Effector memory CD4-positive, alpha-beta T cell (primary cell): ENCODE measurements at places on chromosomes 7 and 10.

GRCh38 chr10:43980715-43981114, 332.0 kb upstream of the ZNF32 start:
- DNase-seq: no peak

DNA sequence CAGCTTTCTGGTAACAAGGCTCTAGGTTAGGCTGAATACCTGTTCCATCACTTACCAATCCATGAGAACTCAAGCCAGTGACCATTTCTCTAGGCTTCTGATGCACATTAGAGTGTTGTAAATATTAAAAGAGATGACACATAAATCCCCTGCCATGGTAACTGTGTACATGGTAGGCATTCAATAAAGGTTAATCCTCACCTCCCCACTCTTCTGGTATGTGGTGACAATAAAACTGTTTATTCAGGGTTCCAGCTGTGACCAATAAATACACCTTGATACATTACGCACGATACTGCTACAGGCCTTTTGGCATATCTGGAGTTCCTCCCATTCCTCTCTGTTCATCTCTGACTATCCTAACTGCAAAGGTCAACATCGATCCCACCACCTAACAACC, 171.9 kb downstream of the SRPK2 start:
- no peak for DNase-seq

DNA sequence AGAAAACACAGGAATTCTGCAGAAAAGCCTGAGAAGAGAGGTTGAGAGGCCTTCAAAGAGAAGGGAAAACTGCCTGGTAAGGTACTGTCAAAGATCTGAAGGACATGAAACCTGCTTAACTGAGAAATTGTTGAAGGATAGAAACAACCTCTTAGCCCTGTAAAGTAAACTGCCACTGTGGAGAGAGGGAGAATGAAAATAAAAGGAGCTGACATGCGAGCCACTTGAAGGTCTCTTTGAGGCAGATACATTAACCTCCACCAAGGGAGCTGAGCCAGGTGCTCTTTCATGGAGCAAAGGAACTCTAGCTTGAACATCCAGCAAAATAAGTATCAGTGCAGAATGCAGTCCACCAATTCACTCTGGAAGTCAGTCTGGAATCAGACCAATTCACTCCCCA, 108.8 kb upstream of the FEZF1 start:
- DNase-seq: no peak

DNA sequence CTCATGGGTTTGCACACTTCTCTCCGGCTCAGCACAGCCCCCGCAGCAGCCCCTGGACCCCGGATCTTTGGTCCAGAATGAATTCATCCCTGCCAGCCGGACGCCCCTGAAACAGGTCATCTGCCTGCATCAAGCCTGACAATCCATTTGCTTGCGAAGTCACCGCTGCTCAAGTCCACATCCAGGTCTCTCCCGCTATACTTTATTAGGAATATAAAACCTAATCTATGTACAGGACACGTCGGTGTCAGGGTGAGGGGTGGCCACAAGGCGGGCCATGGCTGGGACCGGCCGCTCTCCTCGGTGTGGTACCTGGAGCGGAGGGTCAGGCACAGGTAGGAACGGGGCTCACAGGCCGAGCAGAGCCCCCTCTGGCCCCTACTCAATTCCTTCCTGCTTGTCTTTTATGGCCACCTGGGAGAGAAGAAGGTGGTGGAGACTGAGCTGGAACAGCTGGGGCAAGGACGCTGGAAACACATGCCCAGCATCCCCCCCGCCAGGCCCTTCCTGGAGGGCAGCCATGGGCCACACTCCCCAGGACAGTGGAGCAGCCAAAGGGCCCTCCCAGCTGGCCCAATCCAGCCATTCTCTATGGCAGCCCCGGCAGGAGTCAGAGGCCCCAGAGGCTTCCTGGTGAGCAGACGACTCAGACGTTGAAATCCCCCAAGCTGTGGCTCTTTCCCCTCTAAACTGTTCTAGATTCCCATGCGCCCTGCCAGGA, 5.3 kb downstream of the POLR2J start:
- DNase-seq: no peak

GRCh38 chr7:138429577-138430250, 30.3 kb upstream of the TRIM24 start:
- no peak for DNase-seq

GRCh38 chr10:11322698-11323097, 288.8 kb downstream of the USP6NL start:
- DNase-seq: no peak

DNA sequence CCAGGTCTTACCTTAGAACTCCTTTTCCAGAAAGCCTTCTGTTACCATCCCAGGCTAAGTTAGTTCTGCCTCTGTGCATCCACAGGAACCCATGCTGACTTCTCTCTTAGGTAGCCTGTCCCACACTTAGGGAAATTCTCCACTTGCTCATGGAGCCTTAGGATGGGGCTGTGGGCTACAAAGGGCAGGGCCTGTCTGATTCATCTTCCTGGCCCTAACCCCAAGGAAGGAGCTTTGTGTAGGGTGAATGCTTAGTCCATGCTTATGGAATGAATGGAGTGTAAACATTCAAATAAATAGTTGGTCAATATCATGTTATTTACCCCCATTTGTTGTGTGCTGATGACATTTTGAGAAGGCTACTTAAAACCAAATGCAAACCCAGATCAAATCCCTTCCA, 54.7 kb downstream of the EMX2 start:
- no peak for DNase-seq

GRCh38 chr7:76327610-76328009, 25.1 kb downstream of the HSPB1 start:
- DNase-seq: no peak

DNA sequence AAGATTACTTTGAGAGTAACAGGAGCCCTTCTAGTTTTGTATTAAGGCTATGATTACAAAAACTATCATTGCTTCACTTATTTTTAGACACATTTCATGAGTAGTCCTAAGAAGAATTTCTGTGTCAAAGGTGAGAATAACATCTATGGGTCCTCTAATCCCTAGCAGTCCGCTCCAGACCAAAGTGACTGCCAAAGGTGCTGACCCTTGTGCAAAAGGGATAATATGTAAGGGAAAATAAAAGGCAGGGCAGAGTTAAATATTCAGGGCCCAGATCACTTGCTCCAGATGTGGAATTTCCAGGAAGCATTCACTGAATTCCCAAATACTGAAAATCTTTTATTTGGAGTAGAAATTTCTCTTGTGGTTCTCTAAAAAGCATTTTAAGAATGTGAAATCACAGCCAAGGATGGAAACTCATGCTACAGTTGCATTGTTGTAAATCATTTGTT, 29.3 kb downstream of the RHOBTB1 start:
- no peak for DNase-seq

- DNase-seq: no peak
Observed at GRCh38 chr7:97025130-97025499, 484 bp upstream of the DLX5 start.

- no peak for DNase-seq
Observed at GRCh38 chr7:104240401-104240800, 32.6 kb upstream of the ORC5 start.

GRCh38 chr10:61478621-61479312, 25.6 kb upstream of the TMEM26 start:
- no peak for DNase-seq

GRCh38 chr10:105733924-105734323, 1092.8 kb downstream of the SORCS3 start:
- DNase-seq: no peak

DNA sequence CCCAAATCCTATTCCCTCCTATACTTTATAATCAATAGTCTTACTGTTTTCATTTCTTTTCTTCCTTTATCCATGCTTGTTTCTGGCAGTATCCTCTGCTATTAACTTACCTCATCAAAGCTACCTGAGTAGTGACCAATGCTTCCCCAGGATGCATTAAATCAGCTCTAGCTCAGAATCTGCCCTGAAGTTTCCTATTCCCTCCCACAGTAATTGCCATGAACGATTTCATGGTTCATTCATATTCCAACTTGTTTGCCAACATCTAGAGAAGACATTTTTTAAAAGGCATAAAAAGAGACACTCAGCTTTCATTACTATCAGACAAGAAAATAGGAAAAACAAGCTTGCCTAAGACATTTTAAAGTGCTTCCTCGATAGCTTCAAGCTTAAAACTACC, 42.3 kb downstream of the COA1 start:
- DNase-seq: no peak

DNA sequence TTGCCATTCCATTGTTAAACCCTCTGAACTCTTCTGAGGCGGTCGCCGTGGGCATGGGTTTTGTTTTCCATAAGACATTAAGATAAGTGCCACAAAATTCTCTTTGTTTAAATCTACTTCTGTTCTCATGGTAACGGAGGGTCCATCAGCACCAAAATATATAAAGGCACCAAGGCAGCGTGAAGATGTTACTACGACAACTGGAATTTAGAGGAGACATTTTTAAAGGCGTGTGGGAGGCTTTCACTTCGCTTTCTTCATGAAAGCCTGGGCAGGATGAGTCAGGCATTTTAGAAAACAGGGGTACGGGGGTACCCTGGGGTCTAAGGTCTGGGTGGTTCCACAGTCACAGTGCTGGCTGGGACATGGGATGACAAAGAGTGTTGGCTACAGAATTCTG, 34.0 kb downstream of the SMKR1 start:
- no peak for DNase-seq

GRCh38 chr7:37705976-37706375, 22.4 kb downstream of the GPR141 start:
- DNase-seq: no peak

DNA sequence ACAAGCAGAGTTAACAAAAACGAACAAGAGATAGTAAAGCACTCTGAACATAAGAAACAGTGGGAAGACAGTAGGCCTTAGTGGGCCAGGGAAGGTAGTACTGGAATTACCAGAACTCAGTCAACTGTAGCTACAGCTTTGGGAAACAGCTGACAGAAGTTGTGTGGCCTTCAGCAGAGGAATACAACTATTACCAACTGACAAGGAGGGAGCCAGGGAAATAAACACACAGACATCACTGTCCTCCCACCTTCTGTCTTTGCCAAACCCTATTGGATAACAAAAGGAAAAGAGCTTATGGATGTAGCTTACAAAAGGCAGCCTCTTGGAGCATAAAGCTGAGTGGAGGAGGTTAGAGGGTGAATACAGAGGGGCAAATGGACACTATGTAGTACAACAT, 15.4 kb downstream of the MICU1 start:
- DNase-seq: no peak
